ENCODE measurements at places on chromosomes 7 and 10. TPM values are rescaled to one million over a fixed set of nuclear protein-coding genes. Genes with fewer than 3 reads are reported as not detected.

DNA sequence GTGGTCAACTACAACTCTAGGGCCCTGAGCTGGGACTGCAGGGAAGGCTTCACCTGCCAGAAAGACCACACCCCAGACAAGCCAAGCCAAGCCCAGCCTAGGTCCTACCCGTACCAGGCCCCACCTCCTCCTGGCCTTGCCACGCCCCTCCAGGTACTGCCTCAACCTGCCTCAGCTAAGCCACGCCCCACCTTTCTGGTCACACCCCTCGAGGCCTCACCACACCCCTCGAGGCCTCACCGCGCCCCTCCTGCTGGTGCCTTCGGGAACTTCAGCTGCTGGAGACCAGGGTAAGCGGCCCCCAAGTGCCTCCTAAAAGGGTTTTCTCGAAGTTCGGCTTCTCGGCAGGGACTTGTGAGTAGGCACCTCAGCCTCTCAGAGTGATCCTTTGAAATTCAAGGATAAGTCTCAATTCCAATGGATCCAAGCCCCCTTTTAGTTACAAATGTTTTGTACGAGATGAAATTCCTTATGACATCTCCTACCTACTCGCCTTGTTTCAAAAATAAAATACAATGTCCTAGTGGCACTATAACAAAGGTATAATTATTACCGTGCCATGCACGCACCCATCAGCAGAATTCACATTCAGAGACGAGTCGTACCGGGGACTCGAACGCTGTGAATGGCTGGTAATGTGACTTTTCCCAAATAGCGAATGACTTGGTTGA, 171.2 kb downstream of the ARHGAP21 start:
- H3K4me3 ChIP-seq = no peak overlapping the region
- DNase-seq = no peak
- H3K36me3 ChIP-seq = no peaks in the 10 kb centered on the region
- H3K27me3 ChIP-seq = no peaks in the 10 kb centered on the region
- H3K4me1 ChIP-seq = no peaks in the 10 kb centered on the region

DNA sequence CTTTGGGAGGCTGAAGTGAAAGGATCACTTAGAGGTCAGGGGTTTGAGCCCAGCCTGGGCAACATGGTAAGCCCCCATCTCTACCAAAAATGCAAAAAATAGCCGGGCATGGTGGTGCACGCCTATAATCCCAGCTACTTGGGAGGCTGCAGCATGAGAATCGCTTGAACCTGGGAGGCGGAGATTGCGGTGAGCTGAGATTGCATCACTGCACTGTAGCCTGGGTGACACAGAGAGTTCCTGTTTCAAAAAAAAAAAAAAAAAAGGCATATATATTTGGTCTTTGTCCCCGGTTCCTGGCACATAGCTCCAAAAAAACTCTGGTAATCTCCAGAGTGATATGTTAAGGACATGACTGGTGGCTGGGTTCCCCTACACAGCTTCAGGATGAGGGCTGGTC, 147.3 kb downstream of the SEC23IP start:
- no peak overlapping the region for H3K4me3 ChIP-seq
- no peaks in the 10 kb centered on the region for H3K36me3 ChIP-seq
- H3K27me3 ChIP-seq = no peaks in the 10 kb centered on the region

The TMEM225B gene
- total RNA-seq = 0.70 TPM

DNA sequence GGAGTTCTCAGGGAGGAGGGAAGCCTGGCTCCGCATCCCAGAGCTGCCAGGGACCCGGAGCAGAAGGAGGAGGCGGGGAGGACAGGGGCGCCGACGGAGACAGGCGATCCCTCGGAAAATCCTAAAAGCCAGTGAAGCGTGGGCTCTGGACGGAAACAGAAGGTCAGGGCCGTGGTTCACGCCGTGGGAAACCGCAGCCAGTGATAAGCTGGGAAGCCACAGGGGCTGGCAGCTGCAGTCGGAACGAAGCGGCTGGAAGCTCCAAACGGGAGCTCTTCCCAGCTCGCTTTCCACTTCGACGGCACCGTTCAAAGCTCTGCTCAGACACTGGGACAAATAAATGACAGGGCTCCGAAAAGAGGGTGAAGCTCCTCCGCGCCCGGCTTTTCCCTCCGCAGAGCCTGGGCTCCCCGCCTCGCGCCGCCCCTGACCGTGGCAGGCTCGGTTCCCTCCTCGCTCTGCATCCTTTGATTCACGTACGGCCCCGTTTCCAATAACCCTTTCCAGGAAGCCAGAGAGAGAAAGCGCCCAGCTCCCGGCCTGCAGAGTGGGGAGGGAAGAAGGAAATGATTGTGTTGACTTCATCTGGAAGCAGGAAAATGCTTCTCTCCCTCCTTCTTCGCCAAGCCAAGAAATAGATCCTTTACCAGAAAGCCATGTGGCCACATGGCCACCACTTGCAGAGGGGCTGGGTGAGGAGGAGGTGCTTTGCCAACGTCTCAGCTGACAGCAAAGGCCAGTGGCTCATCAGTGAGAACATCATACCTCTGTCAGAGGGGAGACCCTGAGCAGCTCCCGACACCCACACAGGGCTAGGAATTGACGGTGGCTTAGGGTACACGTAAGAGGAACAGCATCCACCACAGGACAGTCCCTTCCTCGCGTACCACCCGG, 57.4 kb downstream of the ADRB1 start:
- H3K27ac ChIP-seq = no peak overlapping the region
- no peaks in the 10 kb centered on the region for H3K36me3 ChIP-seq
- H3K4me1 ChIP-seq = peaks cover 17% of the 10 kb centered on the region
- H3K4me3 ChIP-seq = no peak overlapping the region
- DNase-seq = no peak

DNA sequence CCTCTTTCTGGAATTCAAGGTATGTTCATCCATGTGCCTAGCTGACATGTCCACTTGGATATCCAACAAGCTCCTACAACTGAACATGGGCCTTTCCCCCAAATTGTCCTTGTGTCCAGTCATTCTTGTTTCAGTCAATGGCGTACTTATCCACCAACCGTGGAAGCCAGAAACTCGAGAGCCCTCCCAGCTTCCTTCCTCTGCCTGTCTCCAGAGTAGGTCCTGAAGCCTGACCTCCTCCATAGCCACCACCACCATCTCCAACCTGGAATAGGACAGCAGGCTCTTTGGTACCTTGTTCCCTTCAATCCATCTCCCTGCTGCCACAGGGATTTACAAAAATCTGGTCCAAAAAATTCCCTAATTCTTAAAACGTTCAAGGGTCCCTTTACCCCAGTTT, 305.1 kb downstream of the RPS24 start:
- no peak for DNase-seq
- no peaks in the 10 kb centered on the region for H3K36me3 ChIP-seq
- no peaks in the 10 kb centered on the region for H3K4me1 ChIP-seq
- H3K27ac ChIP-seq = no peak overlapping the region
- no peak overlapping the region for H3K4me3 ChIP-seq

- no peak overlapping the region for H3K27ac ChIP-seq
- no peak for DNase-seq
- no peak overlapping the region for H3K4me3 ChIP-seq
- no peaks in the 10 kb centered on the region for H3K4me1 ChIP-seq
- H3K27me3 ChIP-seq = no peaks in the 10 kb centered on the region
- H3K36me3 ChIP-seq = no peaks in the 10 kb centered on the region
Observed at GRCh38 chr7:16463520-16463919, 2.0 kb downstream of the SOSTDC1 start.

DNA sequence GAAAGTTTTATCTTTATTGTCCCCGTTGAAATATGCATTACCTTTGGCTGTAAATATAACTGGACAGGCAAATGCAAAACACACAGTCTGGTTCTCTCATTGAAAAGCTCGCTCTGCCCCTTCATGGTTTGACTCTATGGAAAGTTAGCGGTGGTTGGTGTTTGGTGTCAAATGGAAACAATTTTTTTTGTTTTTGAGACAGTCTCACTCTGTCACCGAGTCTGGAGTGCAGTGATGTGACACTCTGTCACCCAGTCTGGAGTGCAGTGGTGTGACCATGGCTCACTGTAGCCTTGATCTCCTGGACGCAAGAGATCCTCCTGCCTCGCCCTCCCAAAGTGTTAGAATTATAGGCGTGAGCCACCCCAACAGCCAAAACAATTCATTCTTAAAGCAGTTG, 149.7 kb downstream of the LRRC4 start:
- no peak overlapping the region for H3K27ac ChIP-seq
- no peaks in the 10 kb centered on the region for H3K27me3 ChIP-seq
- no peak for DNase-seq
- H3K4me1 ChIP-seq = no peaks in the 10 kb centered on the region

The AUTS2 gene
- total RNA-seq = 5.3 TPM

The KIAA1217 gene
- 0.20 TPM for total RNA-seq

The MRLN gene
- not detected for total RNA-seq

The NPSR1 gene
- total RNA-seq = not detected

The SOSTDC1 gene
- total RNA-seq = not detected

The OPN1SW gene
- total RNA-seq = not detected

Measured in CD8-positive, alpha-beta memory T cell (primary cell).